Panc1 (cell line): ENCODE measurements at places on chromosomes 6 and 20.

DNA sequence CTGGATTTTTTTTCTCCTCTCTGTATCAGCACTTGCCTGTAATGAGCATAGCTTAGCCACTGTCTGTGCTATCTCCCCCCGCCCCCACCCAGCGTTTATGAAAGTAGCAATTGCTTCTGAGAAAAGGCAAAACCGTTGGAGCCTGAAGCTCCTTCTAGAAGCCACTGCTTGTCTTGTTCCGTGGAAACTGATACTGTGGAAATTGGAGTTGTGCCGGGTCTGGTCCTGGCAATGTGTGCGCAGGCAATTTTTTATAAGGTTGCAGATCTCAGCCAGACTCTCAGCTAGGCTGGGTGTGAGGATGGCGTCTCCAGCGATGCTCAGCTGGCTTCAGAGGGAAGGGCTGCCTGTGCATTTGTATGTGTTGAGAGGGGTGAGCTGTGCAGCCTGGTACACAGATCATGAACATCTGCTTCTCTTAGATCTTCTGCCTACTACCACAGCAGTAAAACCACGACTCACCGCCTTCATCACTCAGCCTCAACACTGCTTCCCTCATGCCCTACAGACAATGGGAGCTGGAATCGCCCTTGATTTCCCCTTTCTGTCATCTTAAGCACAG is 72.4 kb upstream of the GTSF1L start:
- no peak for DNase-seq

DNA sequence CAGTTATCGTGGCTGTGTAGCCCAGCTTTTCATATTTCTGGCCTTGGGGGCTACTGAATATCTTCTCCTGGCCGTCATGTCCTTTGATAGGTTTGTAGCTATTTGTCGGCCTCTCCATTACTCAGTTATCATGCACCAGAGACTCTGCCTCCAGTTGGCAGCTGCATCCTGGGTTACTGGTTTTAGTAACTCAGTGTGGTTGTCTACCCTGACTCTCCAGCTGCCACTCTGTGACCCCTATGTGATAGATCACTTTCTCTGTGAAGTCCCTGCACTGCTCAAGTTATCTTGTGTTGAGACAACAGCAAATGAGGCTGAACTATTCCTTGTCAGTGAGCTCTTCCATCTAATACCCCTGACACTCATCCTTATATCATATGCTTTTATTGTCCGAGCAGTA is 475 bp downstream of the OR2B6 start:
- no peak for DNase-seq

DNA sequence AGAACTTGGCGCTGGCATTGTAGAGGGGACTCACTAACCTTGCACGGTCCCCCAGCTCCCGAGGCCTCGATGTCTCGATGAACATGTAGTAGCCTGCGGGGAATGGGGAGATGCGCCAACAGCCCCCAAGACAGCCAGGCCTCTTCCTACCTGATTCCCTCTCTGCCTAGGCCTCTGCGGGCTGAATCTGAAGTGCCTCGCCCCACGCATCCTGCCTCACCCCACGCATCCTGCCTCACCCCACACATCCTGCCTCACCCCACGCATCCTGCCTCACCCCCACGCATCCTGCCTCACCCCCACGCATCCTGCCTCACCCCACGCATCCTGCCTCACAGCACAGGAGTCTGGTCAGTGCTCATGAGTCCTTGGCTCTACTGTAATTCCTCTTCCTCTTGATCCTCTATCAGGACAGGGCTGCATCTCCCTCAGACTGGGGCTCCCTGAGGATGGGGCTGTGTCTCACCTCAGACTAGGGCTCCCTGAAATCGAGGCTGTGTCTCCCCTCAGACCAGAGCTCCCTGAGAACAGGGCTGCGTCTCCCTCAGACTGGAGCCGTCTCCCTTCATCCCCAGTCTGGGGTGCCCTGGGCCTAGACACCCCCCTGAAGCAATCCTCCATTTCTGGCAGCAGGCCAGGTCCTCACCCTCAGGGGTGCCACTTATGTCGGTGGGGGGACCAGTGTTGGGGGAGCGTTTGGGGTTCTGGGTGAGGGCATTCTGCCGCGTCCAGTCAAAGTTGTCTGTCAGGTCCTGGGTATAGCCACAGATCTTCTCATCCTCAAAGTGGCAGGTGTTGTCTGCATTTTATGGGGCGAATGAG is 53.6 kb downstream of the MDGA1 start:
- no peak for DNase-seq

- no peak for DNase-seq
Observed at GRCh38 chr6:144782634-144783033, 497.5 kb downstream of the UTRN start.

DNA sequence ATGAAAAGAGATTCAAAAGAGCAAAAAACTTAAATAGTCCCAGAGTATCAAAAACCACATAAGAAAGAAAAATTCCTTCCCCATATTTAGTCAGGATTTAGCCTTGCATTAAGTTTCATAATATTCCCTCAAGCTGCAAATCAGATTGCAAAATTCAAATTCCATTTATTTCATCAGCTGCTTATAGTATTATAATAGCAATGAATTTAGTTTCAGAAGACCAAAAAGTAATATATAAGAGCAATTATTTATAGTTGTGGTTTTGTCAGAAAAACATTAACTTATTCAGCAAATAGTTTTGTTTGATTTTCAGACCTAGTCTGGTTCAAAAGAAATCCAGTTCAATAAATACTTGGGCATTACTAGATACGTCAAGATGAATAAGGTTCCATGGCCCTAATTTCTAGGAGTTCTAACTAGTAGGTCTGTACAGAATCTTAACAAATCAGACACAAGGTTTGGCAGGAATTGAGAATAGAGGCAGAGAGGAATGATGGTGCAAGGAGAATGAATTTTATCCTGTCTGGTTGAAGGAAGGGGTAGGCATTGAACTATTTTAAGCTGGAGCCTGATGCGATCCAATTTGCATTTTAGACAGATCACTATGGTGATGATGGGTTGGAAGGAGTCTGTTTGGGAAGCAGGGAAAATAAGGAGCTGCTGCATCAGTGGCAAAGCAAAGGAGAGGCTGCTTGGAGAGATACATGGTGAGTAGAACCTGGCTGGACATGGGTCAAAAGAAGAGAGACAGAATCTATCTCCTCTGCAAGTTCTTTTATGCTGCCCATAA is 163.9 kb upstream of the STXBP5 start:
- no peak for DNase-seq

GRCh38 chr6:148693882-148694484 is 52.8 kb upstream of the UST start:
- DNase-seq, result no peak

GRCh38 chr20:3509064-3509463 is 38.2 kb downstream of the ATRN start:
- DNase-seq, result no peak

DNA sequence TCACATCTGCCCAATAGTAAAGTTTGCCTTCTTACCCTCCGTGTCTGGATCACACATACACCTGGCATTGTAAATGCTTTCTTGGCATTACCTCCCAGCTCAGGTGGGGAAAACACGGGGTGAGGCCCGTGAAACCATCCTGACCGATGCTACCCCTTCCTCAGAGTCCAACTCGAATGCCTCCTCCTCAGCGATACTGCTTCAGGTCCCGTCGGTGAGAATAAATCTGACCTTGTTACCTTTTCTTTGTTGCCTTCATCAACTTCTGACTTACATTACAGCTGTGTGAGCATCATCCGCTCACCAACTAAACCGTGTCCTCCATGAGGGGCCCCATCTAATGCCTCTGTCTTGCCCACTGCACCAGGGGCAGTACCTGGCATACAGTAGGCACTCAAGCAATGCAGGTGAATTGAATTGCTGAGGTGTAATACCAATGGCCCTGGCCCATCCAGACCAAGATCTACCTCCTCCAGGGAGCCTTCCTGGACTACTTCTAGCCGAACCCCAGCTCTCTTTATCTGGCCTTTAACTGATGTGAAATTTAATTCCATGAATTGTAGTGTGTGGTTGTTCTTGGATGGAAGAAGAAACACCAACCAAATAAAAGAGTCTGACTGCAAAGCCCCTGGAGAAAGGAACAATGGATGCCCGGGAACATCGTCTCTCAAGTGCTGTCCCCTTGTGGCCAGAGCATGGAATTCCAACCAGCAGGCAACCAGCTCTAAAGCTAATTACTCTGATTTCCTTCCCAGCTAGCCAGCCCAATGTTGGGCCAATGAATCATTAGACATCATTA is 141.5 kb downstream of the ANKRD60 start:
- peak; percentile 38 for DNase-seq

- no peak for DNase-seq
Observed at GRCh38 chr20:24522452-24523330, 53.3 kb downstream of the SYNDIG1 start.

DNA sequence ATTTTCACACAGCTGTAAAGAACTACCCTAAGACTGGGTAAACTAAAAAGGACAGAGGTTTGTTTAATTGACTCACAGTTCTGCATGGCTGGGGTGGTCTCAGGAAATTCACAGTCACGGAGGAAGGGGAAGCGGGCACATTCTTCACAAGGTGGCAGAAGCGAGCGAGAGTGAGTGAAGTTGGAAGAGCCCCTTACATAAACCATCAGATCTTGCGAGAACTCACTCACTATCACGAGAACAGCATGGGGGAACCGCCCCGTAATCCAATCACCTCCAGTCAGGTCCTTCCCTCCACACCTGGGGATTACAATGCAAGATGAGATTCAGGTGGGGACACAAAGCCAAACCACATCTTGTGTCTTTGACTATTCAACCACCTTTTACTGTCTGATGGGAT is 700.5 kb downstream of the TENT5A start:
- no peak for DNase-seq

DNA sequence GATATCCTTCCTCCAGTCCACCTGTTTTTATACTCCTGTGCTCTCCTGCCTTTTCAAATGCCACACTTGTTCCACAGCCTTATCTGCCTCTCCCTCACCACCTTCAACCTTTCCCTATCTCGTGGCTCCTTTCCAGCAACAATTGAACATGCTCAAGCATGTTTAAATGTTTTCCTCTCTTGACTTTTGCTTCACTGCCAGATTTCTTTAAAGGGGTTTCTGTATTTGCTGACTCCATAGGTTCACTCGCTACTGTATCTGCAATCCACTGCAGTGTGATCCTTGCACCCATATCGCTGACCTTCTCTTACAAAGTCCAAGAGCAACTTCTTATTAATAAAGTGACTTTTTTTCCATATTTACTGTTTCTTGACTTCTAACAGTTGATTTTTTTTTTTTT is 11.2 kb upstream of the GMNN start:
- DNase-seq, result no peak

DNA sequence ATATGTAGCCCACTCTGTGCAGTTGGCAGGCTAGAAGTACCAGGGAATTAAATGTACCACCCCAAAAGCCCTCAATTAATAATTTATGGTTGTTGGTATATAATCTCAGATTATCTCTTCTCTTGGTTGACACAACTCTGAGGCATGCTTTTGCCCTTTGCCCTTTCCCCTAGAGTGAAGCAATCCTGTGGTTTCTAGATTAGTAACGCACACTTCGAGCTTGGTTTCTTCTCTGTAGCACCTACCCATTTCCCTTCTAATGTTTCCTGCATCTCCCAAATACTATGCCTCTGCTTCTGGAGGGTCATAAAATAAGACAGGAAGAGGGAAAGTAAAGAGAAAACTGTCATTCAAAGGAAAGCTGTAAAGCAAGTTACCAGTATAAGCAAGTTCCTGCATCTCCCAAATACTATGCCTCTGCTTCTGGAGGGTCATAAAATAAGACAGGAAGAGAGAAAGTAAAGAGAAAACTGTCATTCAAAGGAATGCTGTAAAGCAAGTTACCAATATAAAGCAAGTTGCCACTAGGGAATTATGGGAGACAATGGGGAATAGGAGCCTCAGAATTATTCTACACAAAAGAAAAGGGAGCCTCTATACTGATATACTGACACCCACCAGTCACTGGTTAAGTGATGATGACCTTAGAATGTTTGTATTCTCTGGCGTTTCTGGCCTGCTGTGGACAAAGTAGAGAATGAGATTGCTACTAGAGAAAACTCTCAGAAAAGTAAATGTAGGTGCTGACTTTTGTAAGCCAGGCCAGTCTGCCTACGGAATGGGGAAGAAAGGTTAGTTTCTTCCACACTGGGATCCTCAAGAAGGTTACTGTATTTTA is 862.6 kb upstream of the MAN1A1 start:
- DNase-seq, result no peak

DNA sequence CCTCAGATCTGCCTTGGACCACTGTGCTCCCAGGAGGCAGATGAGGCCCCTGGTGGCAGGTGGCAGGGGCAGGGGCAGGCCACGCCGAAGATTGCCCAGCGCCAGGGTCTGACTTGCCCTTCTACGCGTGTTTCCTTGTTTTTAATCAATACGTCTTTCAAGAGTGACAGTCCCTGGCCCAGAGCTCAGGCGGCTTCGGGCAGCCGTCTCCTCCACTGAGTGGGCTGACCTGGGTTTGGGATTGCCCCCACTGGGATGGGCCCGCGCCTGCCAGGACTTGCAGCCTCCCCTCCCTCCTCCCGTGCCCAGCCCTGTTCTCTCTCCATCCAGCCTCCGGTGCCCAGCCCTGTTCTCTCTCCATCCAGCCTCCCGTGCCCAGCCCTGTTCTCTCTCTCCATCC is 21.2 kb downstream of the FRMD1 start:
- DNase-seq, result no peak

DNA sequence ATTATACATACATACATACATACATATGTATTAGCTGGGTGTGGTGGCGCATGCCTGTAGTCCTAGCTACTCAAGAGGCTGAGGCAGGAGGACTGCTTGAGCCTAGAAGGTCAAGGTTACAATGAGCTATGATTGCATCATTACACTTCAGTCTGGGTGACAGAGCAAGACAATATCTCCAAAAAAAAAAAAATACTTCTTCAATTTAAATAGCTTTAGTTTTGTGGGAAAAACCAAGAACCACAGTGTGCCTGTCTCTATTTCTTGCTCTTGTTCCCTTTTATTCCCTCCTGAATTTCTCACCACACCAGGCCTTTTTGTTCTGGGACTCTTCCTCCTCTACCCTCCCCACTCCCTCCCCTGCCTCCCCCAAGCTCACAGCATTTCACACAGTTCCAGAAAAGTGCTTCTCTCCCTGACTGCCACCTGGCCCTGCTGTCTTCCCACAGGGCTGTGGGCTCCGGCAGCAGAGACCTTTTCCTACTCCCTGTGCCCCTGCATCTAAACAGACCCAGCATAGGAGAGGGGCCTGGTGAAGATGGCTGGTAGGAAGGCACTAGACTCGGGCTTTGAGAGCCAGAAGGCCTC is 1.3 kb downstream of the C20orf203 start:
- DNase-seq, result no peak

DNA sequence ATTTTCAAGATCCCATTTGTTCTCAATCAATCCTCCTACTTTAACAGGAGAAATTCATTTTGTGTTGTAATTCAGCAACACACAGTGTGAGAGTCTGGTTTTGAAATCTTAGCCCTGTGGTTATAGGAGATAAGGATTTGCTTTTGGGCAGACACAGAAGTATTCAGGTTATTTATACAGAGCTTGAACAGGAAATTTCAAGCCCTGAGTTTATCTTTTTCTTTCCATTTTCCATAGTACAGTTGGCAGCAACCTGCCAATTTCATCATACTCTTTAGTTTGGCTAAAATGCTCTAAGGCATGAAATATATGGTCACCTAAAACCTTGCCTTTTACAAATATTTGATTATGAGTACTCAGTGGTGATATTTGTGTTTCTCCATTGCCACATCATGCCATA is 41.4 kb downstream of the PKIB start:
- no peak for DNase-seq

GRCh38 chr6:25006565-25007001 is 70.8 kb upstream of the RIPOR2 start:
- DNase-seq, result no peak

GRCh38 chr6:114747995-114748625 is 405.3 kb upstream of the HS3ST5 start:
- DNase-seq, result peak; percentile 8

GRCh38 chr20:42098418-42098817 is 480.2 kb upstream of the CHD6 start:
- no peak for DNase-seq

- DNase-seq, result no peak
Observed at GRCh38 chr6:56899311-56899710, 55.6 kb upstream of the BEND6 start.
